Epithelial cell of proximal tubule (primary cell): ENCODE measurements at places on chromosomes 4 and X. TPM values are rescaled to one million over a fixed set of nuclear protein-coding genes. Genes with fewer than 3 reads are reported as not detected.

DNA sequence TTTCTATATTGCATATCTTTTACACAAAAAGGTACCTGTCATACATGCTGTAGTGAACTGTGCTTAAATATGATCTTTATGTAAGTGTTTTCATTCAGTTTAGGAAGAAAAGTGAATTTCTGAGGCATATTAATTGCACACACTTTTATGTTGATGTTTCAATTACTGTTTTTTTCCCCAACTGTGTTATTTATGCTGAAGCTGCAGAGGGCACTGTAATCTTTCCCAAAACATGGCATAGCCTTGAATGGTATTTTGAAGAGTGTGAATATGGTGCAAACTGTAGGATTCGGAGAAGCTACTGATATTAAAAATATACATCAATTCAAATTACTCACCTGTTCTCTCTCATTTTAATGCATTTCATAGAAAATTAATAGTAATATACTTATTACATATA is 6.0 kb upstream of the CENPE start:
- no peak for DNase-seq

DNA sequence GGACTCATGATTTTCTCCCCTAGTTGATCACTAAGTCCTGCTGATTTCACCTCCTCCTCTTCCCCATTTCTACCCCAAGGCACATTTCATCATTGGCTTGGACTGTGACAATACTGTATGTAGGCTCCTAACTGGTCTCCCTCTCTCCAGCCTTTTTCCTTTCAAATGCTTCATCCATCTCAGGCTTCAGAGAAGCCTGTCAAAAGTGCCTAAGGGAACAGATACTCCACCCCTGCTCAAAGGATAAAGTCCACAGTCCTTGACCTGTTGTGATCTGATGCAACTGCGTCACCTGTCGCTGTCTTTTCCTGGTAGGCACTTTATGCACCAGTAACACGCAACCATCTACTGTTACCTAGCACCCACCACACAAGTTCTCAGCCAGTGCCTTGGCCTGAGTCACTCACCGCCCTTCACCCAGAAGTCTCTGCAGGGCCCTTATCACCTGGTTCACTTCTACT is 12.8 kb downstream of the SCARB2 start:
- DNase-seq, result no peak

DNA sequence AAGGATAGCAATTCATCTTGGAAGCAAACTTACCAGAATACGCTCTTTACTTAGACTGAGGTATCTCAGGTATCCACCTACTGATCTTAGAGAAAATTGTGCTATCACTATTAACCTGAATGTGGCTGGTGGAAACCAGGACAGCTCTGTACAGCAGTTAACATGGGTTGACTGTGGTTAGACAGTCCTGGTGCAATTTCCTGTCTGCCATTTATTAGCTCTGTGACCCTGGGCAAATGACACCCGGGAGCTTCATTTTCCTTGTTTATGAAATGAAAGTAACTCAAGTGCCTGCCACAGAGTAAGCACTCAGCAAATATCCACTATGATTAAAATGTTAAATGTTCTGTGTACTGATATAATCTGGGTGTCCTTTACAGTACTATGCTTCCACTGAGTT is 60.0 kb downstream of the SMC1A start:
- DNase-seq, result no peak

Gene C1GALT1C1
- 30.1 and 32.1 TPM in 2 replicates for total RNA-seq

Gene SUPT20HL2
- not detected in 2 replicates for total RNA-seq
